ENCODE measurements at places on chromosomes 1 and 21. TPM values are rescaled to one million over a fixed set of nuclear protein-coding genes. Genes with fewer than 3 reads are reported as not detected.

The CDC42BPA gene
- total RNA-seq, result 25.8 TPM

The HAPLN2 gene
- total RNA-seq, result not detected

The REN gene
- total RNA-seq, result 0.26 TPM

The CACNA1E gene
- not detected for total RNA-seq

The TRABD2B gene
- total RNA-seq, result under 0.01 TPM

The KRTAP10-5 gene
- total RNA-seq, result not detected

The SLC9C2 gene
- not detected for total RNA-seq

The HUNK gene
- total RNA-seq, result under 0.01 TPM

The TEKT2 gene
- 0.26 TPM for total RNA-seq

The UBL4B gene
- not detected for total RNA-seq

The LEPR gene
- total RNA-seq, result 9.5 TPM

The SH2D2A gene
- 1.2 TPM for total RNA-seq

The SGIP1 gene
- total RNA-seq, result 0.79 TPM

The LAMC1 gene
- 190 TPM for total RNA-seq

The OR2L2 gene
- not detected for total RNA-seq

The JAM2 gene
- total RNA-seq, result not detected

The KLHDC9 gene
- 1.3 TPM for total RNA-seq

The S100A5 gene
- not detected for total RNA-seq

The LCE3E gene
- not detected for total RNA-seq

The SPRR5 gene
- total RNA-seq, result not detected

The MTARC1 gene
- 2.0 TPM for total RNA-seq

The PSRC1 gene
- total RNA-seq, result 1.8 TPM

The CCDC30 gene
- 0.77 TPM for total RNA-seq

The ZFP69B gene
- total RNA-seq, result 1.6 TPM

The MYBPHL gene
- total RNA-seq, result 0.26 TPM

The FMN2 gene
- not detected for total RNA-seq

The CNR2 gene
- not detected for total RNA-seq

The HOOK1 gene
- total RNA-seq, result 14.6 TPM

The MSH4 gene
- total RNA-seq, result 0.51 TPM

The TMEM51 gene
- 6.4 TPM for total RNA-seq

The PODN gene
- 0.53 TPM for total RNA-seq

The LHX4 gene
- total RNA-seq, result under 0.01 TPM

The PPIAL4G gene
- total RNA-seq, result not detected

The AIRE gene
- total RNA-seq, result not detected

The PPOX gene
- total RNA-seq, result 10.0 TPM

The S100A12 gene
- total RNA-seq, result not detected

The AMY1C gene
- 0.26 TPM for total RNA-seq

The RGS18 gene
- under 0.01 TPM for total RNA-seq

The OR2T2 gene
- total RNA-seq, result not detected

The PRDM2 gene
- 7.1 TPM for total RNA-seq

The KIF14 gene
- total RNA-seq, result 0.79 TPM

The NBPF4 gene
- total RNA-seq, result not detected

The ZNF697 gene
- total RNA-seq, result 5.5 TPM

The LDLRAD1 gene
- 0.26 TPM for total RNA-seq

The BARHL2 gene
- total RNA-seq, result not detected

The HENMT1 gene
- 1.1 TPM for total RNA-seq

The UBE2Q1 gene
- total RNA-seq, result 23.3 TPM

The NTMT2 gene
- not detected for total RNA-seq

The GPR25 gene
- not detected for total RNA-seq

The ODF2L gene
- 13.4 TPM for total RNA-seq

The S100A16 gene
- total RNA-seq, result 886 TPM
